Ureter (tissue), 1 donor: ENCODE measurements at places on chromosomes 16 and 17. TPM values are rescaled to one million over a fixed set of nuclear protein-coding genes. Genes with fewer than 3 reads are reported as not detected.

DNA sequence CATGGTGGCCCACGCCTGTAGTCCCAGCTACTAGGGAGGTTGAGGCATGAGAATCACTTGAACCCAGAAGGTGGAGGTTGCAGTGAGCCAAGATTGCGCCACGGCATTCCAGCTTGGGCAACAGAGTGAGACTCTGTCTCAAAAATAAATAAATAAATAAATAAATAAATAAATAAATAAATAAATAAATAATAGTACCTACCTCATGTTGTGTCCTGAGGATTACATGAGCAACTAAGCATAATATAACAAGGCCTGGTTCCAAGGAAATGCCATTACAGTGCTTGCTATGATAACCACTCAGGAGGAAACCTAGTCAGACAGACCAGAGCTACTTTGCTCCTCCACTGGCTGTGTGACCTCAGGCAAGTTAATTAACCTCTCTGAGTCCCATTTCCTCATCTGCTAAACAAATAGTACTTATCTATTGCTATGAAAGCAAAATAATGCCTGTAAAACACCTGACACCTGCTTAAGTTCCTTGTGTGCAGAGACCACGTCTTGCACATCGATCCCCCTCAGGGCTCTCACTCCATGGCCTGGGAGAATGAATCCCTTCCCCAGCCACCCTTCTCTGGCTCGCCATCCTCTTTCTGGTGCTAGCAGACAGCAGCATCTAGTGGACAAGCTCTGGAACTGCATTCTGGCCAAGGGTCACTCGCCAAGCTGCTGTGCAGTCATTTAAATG, 7.5 kb downstream of the EPOP start:
- DNase-seq = peak; percentile 76

Gene HBM
- total RNA-seq = not detected

DNA sequence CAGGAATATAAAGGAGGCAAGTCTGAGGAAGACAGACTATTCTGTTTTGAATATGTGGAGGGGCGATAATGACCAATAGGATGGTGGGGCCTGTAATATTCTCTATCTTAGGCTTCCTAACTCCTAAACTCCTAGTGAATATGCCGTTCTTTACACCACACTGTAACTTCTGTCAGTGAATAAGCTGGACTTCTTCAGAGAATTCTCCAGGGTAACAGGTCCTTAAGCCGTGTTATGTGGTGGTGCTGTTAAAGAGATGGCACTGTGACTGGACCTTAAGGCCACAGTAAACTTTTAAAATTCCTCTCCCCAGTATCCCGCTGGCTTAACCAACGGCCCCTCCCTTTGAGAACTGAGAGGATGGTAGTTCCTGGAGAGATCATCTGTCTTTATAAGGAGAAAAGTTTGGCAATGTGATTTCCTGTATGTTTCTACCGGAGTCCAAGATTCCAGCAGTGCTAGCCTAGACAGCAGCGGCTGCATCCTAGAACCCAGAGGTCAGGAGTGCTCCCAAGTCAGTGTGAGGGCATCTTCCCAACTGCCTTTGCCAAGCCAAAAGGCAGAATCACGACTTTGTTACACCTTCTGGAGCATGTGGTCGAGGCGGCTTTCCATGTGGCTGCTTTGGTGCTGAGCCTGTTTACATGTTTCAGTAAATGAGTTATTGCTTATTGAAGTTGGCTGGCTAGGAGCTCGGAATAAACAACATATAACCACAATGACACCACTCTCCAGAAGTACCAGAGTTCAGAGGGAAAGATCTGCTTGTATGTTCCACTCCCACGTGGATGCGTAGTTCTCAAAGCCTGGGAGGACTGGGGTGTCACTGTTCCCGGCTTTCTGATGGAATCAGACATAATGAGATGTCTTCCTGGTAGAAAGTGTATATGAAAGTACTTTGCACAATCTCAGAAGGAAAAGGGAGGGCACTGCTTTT, 41.0 kb downstream of the TUBD1 start:
- no peak for DNase-seq

GRCh38 chr17:83030432-83030831, 49.0 kb upstream of the METRNL start:
- DNase-seq = no peak

- no peak for DNase-seq
These were observed 105.8 kb upstream of the CDH5 start for GRCh38 chr16:66260522-66261254.
